ENCODE measurements at places on chromosomes 3 and 15.

- DNase-seq: no peak
These were observed 158.7 kb downstream of the GHSR start for GRCh38 chr3:172289583-172289982.

DNA sequence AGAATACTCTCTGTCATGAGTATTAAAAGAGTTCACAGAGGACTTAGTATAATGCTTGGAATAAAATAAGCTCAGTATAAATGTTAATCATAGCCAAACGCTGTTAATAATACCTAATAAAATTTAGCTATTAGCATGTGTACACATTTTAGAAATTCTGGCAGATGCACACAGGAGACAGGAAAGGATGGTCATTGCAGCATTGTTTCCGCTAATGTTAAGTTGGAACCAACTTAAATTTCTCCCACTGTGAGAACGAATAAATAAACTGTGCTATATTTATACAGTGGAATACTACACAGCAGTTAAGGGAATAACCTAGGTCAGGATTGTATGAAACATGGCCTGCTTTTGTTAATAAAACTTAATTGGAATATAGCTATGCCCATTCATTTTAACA, 370.4 kb upstream of the TGFBR2 start:
- DNase-seq: no peak

- DNase-seq: no peak
These were observed 27.4 kb downstream of the SHISA5 start for GRCh38 chr3:48476426-48477053.

DNA sequence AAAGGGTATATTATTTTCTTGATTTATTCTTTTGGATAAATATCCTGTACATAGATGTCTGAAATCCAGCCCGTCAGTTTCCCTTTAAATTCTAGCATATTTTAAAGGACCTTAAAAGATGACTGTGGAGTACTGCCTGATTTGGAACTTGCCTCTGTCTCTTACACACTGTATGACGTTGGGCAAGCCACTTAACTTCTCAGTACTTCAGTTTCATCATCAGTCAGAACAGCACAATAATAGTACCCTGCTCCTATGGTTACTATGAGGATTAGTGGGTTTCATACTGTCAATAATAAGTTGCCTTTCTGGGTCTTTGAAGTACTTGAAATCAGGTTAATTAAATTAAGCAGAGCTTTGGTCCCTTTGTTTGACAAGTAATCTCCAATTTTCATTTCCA, 374.3 kb downstream of the TIGIT start:
- no peak for DNase-seq

DNA sequence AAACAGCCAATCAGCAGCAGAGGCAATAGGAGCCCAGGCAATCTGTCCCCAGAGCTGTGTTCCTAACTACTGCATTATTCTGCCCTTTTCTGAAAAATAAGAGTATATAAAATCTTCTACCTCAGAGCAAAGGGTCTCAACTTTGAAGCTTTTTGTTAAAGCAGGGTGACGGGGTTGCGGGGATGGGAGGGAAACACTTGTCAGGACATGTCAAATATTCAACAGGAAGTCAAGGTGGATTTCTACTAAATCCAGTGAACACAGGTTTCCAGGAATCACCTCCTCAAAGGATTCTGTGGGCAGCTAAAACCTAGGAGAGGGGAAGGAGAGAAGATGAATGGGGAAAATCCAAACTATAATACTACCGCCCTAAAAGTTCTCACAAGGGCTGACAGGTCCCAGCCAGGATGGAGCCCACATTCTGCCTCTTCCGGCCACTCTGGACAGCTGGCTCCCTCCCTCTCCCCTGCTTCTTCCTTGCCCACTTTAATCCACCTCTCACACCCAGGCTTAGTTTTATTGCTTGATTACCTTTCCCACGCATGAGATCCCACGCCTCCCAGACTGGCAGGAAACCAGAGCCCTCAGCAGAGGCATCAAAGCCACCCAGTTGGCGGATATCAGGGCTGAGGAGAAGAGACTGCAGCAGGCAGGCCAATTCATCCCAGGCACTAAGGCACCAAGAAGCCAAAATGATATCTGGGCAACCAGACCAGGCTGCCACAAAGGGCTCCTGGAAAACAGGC, 77.2 kb downstream of the OSBPL10 start:
- no peak for DNase-seq

DNA sequence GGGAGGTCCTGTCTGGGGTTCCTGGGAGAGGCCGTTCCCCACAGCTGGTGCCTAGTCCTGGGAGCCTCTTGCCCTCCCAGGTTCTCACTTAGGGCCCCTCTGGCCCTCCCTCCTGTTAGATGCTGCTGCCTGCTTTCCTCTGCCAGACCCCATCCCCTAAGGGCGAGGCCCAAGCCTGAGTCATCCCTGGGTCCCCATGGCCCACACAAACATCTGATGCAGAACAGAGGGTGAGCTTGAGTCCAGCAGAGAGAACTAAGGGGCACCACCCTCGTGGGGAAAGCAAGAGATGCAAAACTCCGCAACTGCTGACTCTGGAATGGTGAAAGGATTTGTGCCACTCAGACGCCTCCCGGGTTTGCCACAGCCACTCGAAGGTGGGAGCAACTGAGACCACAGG, 58.8 kb upstream of the TRPM1 start:
- no peak for DNase-seq

DNA sequence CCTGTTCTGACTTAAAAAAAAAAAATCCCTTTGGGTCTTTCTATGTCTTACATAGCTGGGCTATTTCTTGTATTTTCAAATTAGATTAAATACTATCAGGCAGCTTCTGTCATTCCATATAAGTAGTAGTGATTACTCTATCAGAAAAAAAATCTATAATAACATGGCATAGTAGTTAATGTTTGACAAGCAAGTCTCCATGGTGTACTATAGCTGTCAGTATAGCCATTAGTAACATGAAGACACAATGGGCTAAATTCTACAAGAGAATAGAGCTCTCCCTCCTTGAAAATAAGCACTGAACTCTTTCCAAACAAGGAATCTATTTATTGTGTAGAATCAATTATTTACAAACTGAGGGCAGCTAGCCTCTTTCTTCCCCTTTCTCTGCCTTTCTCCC, 19.4 kb upstream of the VEPH1 start:
- no peak for DNase-seq

GRCh38 chr3:36823806-36824205, 59.5 kb upstream of the DCLK3 start:
- DNase-seq: no peak

- no peak for DNase-seq
These were observed 78.4 kb upstream of the LIMD1 start for GRCh38 chr3:45515999-45516725.

GRCh38 chr3:44326019-44326418, 12.5 kb upstream of the TCAIM start:
- DNase-seq: no peak
